ENCODE measurements at places on chromosomes 12 and 14. TPM values are rescaled to one million over a fixed set of nuclear protein-coding genes. Genes with fewer than 3 reads are reported as not detected.

Gene SIX1
- total RNA-seq = 4.6 TPM

Gene SMCO2
- not detected for total RNA-seq

Gene TAS2R20
- 0.58 TPM for total RNA-seq

Gene KRT73
- not detected for total RNA-seq

Gene FIGNL2
- 3.7 TPM for total RNA-seq
